Activated naive CD4-positive, alpha-beta T cell treated with Interleukin-2 at 50 U/mL for 16 hours (primary cell): ENCODE measurements at places on chromosomes 11 and 22.

DNA sequence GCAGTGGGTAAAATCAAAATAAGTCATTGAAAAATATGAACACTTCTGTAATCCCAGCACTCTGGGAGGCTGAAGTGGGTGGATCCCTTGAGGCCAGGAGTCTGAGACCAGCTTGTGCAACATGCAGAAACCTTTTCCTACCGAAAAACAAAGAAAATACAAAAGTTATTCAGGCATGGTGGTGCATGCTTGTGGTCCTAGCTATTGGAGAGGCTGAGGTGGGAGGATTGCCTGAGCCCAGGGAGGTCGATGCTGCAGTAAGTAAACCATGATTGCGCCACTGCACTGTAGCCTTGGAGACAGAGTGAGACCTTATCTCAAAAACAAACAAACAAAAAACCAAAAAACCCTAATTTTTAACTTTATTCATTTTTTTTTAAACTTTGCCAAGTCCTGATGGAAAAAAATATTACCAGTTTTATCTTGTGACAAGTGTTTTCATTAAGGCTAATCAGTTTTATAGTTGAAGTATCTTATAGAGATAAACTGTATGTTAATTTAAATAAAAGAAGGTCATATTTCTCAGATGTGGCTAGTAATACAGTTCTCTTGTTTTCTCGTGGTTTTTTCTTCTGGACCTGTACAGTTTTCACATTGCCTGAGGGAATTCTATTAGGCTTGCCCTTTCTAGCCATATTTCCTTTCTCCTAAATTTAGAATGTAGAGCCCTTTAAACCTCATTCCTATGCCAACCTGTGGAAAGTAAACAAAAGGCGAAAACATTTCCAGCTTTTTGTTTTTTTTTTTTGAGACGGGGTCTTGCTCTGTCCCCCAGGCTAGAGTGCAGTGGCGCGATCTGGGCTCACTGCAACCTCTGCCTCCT lies 9.4 kb downstream of the HIPK3 start:
- DNase-seq, result no peak

DNA sequence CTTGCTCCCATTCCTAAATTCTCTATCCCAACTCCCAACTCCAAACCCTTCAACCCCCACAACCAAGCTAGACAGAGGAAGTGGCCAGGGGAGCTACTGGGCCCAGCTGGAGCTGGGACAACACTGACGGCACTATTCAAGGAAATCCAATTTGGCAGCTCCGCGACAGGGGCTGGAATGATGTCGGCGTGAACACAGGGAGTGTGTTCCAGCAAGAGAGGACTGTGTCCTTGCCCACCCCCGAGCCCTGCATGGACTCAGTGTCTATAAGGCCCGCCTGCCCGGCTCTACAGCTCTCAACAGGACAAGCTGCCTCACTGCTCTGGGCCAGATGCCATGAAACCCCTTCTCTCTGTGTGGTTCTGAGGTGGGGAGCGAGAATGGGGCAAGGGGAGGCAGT lies 11.3 kb downstream of the PCSK7 start:
- DNase-seq, result no peak

- peak; percentile 79 for DNase-seq
Measured at GRCh38 chr11:69122630-69123431, 32.9 kb upstream of the SMIM38 start.

GRCh38 chr11:6703247-6704063 lies 20.3 kb upstream of the MRPL17 start:
- peak; percentile 21 for DNase-seq

DNA sequence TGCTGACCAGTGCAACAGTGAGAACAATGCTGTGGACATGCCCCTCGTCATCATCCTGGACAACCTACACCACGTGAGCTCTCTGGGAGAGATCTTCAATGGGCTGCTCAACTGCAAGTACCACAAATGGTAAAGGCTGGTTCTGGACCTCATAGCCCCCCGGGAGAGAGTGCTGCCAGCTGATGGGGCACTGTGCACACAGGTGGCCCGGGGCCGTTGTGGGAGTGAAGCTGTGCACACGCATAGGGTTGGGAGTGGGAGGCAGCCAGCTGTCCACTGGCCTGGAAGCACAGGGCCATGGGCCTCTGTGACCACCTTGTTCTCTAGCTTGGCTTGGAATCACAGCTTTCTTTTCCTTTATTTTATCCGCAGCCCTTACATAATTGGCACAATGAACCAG lies 57.0 kb downstream of the DBX1 start:
- no peak for DNase-seq

GRCh38 chr11:46918788-46919513 lies 601 bp upstream of the LRP4 start:
- no peak for DNase-seq

GRCh38 chr11:117953024-117953671 lies 23.9 kb upstream of the TMPRSS13 start:
- DNase-seq, result no peak

GRCh38 chr11:123194337-123195187 lies 486 bp downstream of the CLMP start:
- no peak for DNase-seq

GRCh38 chr11:115168229-115168671 lies 336.0 kb downstream of the CADM1 start:
- DNase-seq, result no peak

- no peak for DNase-seq
Measured at GRCh38 chr11:68146010-68146540, 24.9 kb upstream of the CHKA start.

DNA sequence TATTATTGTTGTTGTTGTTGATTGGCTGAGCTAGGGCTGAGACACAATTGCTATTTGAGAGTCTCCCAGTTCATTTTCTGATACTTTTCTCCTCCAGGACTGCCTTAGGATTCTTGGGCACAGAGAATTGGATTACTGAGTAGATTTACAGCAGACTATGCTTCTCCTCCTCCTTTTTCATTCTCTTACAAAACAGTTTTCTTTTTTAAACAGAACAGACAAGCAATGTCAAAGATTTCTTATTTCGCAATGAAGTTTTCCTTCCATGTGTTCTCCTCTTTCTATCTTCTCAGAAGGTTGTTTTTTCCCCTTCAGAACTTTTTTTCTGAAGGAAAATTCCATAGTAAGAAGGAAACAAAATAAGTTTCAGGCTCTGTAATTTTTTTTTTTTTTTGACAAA lies 19.8 kb upstream of the TIMP3 start:
- DNase-seq, result no peak

DNA sequence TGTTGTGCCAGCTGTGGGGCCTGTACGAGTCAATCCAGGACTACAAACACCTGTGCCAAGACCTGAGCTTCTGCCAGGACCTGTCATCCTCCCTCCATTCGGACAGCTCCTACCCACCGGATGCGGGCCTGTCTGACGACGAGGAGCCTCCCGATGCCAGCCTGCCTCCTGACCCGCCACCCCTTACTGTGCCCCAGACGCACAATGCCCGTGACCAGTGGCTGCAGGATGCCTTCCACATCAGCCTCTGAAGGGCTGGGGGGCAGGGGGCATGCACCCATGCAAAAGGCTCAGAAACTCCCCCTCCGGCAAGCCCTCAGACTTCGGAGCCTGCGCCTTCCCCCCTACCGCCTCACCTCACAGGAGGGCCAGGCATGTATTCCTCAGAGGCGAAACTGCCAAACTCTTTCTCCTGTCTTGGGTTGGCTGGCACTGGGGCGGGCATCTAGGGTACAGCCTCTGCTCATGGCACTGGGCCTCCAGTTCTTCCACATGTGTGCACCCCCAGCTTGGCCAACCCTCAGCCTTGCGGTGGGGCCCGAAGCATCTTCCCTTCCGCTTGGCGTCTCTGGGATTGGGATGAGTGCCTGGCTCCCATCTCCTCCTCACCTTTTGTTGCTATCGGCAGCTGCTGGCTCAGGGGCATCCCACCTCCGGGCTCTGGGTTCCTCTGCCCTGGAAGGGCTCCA lies 1.2 kb downstream of the FAM89B start:
- DNase-seq, result no peak

DNA sequence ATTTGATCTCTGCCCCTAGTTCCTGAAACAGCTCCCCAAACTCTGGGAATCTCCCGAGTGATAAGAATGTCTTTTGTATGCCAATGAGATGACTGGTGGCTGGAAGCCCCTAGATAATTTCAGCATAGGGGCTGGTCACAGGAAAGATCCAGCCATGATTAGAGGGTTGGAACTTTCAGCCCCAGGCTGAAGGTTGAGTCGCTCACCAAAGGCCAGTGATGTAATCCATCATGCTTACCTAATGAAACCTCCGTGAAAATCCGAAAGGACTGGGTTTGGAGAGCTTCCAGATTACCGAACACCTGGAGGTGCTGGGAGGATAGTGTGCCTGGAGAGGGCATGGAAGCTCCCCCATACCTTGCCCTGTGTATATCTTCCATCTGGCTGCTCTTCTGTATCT lies 26.0 kb downstream of the LRRC32 start:
- DNase-seq, result no peak

DNA sequence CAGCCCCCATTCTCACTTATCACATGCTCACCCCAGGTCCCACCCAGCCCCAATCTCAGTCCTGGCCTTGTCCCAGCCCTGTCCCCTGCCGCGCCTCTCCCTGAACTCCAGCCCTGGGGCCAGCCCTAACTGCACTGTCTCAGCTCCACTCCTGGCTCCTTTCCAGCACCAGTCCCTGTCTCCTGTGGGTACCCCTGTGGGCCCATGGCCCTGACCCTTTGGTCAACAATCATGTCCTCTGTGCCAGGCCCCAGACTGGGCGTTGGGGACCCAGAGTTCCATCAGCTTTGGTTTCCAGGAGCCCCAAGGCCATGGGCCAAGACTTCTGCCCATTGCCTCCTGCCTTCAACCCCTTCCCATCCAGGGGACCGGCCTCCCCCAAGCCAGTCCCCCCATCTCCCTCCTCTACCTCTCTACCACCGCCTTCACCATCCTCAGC lies 757 bp downstream of the SPI1 start:
- no peak for DNase-seq

GRCh38 chr11:115396533-115396932 lies 107.7 kb downstream of the CADM1 start:
- DNase-seq, result no peak

GRCh38 chr11:2883640-2883978 lies 2.0 kb downstream of the CDKN1C start:
- no peak for DNase-seq

DNA sequence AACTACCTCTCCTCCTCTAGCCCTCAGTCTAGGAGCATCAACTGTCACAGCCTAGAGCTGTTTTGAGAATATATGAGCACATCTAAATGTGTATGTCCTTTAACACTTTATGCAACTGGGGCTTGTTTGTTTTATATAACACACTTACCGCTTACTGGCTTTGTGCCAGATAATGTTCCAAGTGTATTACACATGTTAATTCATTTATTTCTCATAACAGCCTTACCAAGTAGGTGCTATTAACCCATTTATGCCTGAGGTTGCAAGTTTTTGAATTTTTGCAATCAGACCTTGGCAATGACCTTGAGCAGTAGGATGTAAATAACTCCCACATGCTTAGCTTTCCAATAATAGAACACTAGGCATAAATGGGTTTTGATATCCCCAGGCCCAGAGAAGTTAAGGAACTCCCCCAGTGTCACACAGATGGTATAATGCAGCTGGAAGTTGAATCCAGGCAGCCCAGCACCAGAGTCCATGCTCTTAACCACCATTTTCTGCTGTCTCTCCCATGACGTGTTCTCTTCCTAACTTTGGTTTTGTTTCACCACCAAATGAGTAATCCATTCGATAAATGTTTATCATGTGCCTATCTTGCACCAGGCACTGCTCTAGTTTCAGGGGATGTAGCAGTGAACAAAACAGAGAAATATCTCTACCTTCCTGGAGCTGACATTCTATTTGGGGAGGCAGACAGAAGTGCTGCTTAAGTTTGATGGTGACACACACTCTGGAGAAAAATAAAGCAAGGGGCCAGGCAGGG lies 23.1 kb downstream of the PRDM11 start:
- no peak for DNase-seq

GRCh38 chr22:17492247-17492646 lies 71.1 kb upstream of the SLC25A18 start:
- DNase-seq, result no peak

- no peak for DNase-seq
Measured at GRCh38 chr22:39908136-39908535, 7.3 kb downstream of the GRAP2 start.

DNA sequence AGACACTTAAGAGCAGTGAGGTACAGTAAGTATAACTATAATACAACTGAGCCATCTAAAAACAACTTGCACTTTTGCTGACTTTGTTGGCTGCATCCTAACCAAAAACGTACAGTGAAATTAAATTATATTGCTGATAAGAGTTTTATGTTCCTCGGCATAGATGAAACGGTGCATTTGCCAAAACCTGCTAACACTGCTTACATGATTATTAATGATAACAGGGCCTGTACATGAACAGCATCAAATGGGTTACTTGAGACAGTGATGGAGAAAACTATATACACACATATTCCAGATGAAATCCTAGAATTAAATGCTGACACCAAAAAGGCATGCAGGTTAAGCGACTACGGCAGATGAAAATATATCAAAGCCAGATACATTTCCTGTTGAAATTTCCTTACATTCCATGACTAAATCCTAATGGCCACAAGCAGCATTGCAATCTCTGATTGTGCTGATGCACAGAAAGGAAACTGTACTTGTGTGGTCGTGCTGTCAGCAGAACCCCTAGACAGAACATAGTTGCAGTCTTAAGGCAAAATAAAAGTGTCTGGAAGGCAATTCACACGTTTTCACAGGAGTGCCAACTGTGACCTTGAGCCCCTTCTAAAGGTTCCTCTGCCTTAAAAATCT lies 143.9 kb downstream of the CADM1 start:
- DNase-seq, result no peak

DNA sequence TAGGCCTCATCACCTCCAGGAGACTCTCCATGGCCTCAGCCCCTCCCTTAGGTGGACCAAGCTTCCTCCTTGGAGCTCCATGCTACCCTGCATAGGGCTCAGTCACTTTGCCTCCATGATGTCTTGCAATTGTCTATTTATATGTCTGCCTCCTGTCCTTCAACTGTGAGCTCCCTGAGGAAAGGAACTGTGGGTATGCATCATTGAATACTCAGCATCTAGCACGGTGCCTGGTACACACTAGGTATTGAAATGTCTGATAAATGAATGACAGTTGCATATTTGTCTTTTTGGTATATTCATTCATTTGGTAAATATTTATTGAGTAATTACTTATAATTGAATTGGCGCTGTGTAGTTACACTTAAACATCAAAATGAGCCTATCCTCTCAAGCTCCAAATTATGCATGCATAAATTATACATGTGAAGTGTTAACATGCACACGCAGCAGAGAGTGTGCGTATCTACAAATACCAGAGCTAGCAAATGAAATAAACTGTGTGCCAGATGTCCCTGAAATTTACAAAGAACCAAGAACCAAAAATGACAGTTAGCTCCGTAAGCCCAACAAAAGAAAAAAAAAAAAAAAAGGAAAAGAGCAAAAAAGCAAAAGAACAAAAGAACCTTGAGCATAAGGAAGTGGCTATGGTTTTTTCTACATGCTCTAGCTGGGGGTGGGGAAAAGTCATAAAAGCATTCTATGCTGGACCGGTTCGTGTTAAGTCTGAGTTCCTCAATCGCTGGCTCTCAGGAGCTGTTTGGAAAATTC lies 25.2 kb downstream of the GRAP2 start:
- DNase-seq, result no peak

- no peak for DNase-seq
Measured at GRCh38 chr22:47497666-47498065, 735.2 kb downstream of the TBC1D22A start.
